ENCODE measurements at places on chromosomes 6 and 20.

DNA sequence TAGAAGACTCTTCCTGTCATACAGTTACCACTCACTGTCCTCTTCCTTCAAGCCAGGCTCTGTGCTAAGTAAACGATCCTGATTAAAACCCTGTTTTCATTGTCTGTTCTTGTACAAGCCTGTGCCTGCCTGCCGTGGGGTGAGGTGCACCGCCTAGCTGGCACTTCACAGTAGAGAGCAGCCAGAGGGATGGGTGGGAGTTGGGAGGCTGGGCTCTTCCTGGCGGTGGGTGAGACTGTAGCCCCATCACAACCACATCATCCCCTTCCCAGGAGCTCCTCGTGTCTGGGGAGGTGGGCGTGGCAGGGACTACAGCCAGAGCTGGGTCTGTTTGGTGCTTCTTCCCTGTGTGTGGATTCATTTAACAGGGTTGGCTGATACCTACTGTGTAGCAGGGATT lies 382.0 kb downstream of the TAF4 start:
- DNase-seq, result no peak

DNA sequence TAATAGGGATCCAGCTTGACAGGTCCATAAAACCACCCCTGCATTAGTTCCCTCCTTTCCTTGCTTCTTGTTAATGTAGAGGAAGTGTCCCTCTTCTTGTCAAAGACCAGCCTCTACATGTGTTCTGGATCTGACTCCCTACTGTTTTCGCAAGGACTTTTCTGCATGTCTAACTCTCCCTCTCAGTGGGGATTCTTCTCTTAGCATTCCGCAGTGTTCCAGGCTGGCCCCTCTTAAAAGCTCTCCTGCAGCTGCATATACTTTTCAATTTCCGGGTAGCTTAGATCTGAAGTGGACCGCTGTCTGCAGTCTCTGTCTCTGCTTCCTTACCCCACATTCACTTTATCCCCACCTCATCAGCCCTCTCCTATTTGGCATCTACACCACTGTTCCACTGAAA lies 96.1 kb upstream of the MAN1A1 start:
- DNase-seq, result no peak

DNA sequence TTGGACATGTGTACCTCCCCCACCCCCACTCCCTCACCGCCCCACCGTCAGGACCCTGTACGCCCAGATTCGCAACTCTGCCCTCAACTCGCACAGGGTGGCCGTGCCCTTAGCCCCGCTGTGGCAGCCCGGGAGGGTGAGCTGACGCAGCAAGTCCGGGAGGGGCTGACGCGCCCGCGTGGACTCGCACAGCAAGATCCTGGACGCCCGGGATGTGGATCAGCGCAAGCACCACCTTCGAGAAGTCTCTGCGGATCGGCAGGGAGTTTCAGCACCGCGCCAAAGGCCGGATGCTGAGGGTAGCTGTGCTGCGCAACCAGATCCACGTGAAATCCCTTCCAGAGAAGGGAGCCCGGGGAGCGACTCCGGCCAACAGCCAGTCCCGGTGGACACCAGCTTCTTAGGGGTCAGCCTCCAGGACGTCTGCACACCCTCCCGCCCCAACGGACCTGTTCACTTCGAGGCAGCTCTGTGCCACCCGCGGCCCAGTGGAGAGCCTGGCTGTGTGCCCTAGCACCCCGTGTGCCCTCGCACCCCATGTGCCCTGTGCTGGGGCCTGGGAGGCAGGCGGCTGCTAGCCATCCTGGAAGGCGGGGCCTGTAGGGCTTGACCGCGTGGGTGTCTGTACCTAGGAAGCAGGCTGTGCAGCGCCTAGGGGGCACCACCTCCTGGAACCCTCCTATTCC lies 6.7 kb upstream of the GJA10 start:
- no peak for DNase-seq

DNA sequence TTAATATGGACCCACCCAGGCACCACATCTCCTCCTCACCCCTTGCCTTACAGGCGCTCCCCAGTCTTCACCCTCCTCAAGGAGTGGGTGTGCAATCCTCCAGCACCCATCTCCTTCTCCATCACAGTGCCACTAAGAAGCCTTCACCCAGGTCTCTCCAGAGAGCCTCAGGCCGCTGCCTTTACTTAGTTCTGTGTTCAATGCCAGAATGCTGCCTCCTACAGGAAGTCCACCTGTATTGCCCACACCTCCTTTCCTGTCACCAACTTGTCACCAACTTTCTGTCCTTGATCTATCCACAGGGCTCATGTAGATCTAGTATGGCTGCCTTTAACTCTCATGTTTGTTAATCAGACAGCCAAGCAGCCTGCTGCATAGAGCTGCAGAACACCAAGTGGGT lies 586 bp upstream of the LST1 start:
- DNase-seq, result no peak

DNA sequence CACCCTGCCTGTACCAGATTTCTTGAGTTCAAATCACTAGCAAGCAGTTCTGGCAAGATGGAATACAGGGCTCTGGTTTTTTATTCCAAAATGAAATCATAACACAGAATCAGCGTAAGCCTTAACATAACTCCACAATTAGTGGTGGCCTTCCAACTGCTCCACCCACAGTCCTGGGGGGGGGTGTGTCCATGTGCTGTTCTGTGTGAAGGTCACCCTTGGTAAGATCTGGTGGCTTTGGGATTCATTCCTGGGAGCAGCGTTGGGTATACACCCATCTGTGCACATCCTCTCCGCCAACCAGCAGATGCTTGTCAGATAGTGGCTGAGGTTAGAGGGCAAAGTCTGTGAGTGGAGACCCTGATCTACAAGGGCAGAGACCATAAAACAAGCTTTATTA lies 49.9 kb upstream of the CD83 start:
- no peak for DNase-seq

DNA sequence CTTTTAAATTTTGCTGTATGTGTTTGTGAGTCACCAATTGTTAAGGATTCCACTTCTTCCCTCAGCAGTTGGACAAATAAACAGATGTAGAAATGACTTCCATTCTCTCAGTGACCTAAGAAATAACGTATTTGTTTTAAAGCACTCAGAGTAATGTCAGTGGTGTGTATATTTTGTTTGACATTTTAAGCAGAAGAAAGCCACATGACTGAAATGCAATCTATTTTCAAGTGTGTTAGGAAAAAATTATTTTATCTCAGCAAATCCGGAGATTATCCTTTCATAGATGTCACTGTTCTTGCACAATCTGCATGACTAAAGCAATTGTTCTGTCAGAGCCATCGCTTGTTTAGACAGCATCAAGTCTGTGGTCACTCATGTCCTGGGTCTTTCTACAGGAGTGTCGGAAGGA lies 77.1 kb downstream of the JAG1 start:
- no peak for DNase-seq

GRCh38 chr6:34817446-34817845 lies 25.6 kb downstream of the BLTP3A start:
- DNase-seq, result no peak

DNA sequence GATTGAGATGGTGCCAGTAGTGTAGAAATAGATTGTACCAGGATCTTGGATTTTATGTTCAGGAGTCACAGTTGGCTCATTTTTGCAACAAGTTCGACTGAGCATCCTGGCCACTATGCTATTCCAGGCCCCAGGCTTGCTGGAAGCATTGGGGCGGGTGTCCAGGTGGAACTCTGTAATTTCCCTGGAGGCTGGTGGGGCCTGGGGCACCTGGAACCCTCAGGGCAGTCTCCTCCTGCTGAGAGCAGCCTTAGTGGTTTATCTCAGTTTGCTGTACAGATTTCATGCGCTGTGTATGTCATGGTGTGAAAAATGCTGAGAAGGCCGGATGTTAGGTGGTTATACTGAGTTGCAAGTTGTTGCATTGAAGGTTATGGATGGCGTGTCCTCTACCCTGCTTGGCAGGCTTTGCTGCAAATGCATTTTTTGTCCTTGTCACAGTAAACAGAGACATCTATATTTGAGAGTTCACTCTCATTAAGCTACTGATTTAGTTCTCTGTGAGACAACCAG lies 135.1 kb upstream of the MYLIP start:
- no peak for DNase-seq

Data from muscle of back (tissue), 13 donors.